SW 1271 (cell line): ENCODE measurements at places on chromosomes 2 and 18.

DNA sequence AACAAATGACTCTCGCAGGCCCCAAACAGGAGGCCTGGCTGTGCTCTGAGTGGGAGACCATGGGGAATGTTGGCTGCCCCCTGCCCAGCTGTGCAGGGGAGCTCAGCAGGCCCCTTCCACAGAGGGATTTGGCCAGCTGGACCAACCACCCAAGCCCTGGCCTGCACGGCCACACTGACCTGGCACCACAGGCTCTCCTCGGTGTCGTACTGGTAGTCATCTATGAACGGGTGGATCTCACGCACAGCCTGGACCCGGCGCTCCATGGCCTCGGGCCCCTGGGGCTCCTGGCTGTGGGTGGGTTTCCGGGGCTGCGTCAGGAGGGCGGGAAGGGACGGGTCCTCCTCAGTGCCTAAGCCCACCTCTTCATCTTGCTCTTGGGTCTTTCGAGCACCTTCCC, 74.5 kb downstream of the POLR1A start:
- no peak for DNase-seq

DNA sequence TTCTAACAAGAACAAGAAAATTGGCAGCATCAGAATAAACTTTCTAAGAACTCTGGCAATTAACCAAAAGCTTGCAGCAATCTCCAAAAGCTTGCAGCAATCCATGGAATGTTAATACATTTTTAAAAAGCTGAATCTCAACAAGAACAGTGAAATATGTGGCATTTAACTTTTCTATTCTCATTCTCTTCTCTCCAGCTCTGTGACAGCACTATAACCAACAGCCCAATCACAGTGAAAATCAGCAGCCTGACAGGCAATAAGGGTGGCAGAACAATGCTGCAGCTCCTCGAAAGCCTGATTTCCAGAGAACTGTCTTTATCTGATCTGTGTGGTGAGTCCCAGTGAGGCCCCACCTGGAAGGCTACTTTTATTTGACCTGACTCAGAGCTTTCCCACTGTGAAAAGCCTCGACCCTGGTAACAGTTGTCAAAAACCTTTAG, 60.0 kb downstream of the TMEM131 start:
- DNase-seq, result no peak

DNA sequence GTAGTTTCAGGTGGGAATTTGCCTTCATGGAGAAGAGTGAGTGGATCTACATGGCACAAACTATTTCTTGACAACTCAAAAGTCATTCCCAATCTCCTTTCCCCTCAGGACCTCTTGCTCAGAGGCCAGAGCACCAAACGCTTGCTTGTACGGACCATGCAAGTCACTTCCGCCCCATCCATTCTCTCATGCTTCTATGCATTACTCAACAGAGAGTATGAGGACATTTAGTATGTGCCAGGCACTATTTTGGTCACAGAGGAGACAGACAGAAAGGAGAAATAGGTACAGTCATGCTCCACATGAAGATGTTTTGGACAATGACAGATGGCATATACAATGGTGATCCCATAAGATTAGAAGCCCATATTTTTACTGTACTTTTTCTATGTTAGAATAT, 117.5 kb downstream of the ACTR3 start:
- no peak for DNase-seq

DNA sequence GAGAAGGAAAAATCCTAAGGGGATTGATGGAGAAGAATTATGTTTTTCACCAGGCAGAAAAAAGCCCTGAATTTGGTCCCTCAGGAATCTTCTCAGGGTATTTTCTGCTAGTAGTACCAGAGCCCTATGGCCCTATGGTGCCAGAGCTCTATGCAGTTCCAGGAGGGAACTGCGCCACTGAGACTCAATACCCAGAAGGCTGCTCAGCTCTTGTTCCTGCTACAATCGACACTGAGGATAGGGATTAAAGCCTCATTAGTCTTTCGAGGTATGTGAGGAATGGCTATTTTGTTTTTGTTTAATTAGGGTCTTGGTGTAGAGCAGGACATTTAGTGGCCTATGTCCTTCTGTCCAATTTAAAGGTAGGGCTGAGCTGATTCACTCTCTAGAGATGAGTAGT, 21.7 kb upstream of the PPP3R1 start:
- no peak for DNase-seq

- no peak for DNase-seq
These were observed 20.0 kb upstream of the ITGB6 start for GRCh38 chr2:160220026-160220425.

GRCh38 chr18:29104227-29104626, 927.3 kb upstream of the CDH2 start:
- DNase-seq, result no peak

- DNase-seq, result no peak
These were observed 652.9 kb downstream of the NR4A2 start for GRCh38 chr2:155679647-155680046.

DNA sequence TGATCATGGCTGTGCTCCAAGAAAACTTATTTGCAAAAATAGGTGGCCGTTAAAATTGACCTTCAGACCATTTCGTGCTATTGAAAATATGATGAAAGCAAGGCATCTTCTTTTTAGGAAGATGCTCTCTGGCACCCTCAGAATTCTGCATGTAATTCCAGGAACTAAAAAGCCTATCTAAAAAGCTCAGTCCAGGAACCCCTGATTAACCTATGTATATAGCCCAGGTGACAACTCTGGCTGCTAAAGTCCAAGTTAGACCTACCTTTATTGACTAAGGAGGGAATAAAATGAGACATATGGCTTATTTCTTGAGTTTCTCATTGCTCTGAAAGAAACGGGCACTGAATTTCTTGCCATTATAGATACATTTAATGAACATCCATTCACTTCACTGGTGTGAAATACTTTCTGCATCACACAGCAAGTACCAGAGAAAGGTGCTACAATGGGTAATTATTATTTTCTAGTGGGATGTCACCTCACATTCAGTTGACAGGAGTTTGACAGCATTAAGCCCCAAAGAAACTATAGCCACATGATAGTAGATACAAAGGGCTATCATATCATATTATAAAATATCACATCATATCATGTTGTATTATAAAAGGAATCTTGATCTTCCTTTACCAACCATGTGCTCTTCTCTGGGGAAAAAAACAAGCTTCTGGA, 83.8 kb downstream of the EPHA4 start:
- no peak for DNase-seq

DNA sequence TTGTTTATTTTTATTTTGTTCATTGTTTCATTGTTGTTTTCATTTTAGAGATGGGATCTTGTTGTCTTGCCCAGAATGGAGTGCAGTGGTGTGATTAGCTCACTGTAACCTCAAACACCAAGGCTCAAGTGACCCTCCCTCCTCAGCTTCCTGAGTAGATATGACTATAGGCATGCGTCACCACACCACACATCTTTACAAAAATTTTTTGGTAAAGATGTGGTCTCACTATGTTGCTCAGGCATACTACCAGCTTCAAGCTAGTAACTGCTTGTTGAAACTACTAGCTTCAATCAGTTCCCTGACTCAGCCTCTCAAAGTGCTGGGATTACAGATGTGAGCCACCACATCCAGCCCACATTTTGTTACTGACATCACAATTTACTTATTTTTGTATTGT, 14.8 kb downstream of the FAM237A start:
- DNase-seq, result no peak

DNA sequence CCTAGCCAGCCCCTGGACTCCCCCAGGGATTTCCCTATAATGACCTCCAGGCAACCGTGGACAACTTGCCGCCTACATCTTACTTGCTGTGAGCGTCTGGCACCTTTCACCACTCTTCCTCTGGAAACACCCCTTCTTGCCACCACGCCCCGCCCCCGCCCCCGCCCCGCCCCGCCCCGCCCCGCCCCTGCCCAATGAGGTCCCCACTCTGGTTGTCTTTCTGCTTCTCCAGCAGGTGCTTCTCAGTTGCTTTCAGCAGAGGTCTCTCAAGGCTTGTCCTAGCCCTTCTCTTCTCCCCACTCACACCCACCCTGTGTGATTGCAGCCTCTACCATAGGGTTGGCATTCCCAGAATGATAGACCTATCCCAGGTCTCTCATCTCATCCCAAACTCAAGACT, 214.5 kb downstream of the EN1 start:
- DNase-seq, result peak; percentile 37

- DNase-seq, result no peak
These were observed 93.0 kb upstream of the ODC1 start for GRCh38 chr2:10541081-10541480.
